IMR-90 (cell line): ENCODE measurements at places on chromosomes 16 and 17. TPM values are rescaled to one million over a fixed set of nuclear protein-coding genes. Genes with fewer than 3 reads are reported as not detected.
A peak's percentile ranks its signal among the peaks of the same experiment; 100 is the strongest.

DNA sequence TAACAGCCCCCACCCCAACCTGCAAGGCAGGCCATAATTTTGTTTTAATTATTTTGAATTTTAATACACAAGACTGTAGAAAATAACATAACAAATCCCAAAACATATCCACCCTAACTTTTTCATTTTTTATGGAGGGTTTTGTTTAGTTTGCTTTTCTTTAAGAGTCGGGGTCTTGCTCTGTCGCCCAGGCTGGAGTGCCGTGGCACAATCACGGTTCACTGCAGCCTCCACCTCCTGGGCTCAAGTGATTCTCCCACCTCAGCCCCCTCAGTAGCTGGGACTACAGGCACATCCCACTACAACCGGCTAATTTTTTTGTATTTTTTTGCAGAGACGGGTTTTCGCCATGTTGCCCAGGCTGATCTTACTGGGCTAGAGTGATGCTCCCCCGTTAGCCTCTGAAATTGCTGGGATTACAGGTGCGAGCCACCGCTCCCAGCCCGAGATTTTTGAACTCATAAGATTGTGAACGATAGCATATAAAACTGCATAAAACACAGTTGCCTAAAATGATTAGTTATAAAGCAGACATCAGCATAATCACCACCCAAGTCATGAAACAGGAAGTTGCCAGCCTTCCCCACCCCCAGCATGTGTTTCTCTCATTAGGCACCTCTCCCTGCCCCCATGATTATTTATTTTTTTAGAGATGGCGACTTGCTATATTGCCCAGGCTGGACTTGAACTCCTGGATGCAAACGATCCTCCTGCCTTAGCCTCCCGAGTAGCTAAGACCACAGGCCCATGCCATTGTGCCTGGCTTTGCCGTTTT, 13.6 kb upstream of the DOC2B start:
- no peak for DNase-seq
- H3K4me3 ChIP-seq, result no peak overlapping the region
- H3K36me3 ChIP-seq, result no peaks in the 10 kb centered on the region
- H3K27me3 ChIP-seq, result peaks cover 24% of the 10 kb centered on the region

GRCh38 chr17:81142301-81143199, 22.8 kb upstream of the PVALEF start:
- peak; percentile 56 for DNase-seq
- peaks cover 5% of the 10 kb centered on the region for H3K27me3 ChIP-seq

- H3K27ac ChIP-seq, result no peak overlapping the region
- H3K4me1 ChIP-seq, result peaks cover 4% of the 10 kb centered on the region
- DNase-seq, result no peak
- H3K4me3 ChIP-seq, result no peak overlapping the region
- peaks cover 37% of the 10 kb centered on the region for H3K27me3 ChIP-seq
- no peaks in the 10 kb centered on the region for H3K36me3 ChIP-seq
Observed at GRCh38 chr17:19755392-19755791, 7.3 kb upstream of the ALDH3A1 start.

DNA sequence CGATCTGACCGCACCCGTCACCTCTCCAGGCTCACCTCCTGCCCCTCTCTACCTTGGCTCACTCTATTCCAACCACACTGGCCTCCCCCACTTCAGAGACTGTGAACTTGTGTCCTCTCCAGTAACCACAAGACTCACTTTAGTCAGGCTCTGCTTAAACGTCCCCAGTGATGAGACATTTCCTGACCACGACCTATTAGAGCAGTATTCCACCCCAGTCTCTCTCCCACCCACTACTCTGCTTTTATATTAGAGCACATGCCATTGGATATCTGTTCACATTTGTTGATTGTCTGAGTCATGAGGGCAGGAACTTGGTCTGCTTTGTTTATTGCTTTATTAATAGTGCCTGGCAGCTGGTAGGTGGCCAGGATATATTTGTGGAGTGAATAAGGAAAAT, 20.1 kb downstream of the COX11 start:
- no peak overlapping the region for H3K4me3 ChIP-seq
- peak; percentile 98 for DNase-seq
- H3K27me3 ChIP-seq, result peaks cover 4% of the 10 kb centered on the region; the same call in 1 of the 2 replicates
- H3K27ac ChIP-seq, result no peak overlapping the region
- H3K4me1 ChIP-seq, result peaks cover 8% of the 10 kb centered on the region

DNA sequence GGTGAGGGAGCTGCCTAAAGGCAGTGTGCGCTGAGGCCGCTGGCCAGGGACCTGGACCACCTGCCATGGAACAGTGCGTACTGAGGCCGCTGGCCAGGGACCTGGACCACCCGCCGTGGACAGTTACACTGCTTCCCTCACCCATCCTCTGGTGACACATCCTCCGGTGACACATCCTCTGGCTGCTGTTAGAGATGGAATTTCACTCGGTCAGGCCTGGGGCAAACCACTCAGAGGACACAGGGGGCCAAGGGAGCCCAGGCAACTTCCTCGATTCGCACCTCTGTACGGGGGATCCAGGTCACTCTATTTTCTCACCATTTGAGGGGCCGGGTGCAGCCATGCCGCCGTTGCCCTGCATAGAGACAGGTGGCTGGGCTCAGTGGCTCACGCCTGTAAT, 32.4 kb upstream of the RPTOR start:
- peaks cover 7% of the 10 kb centered on the region for H3K4me1 ChIP-seq
- DNase-seq, result peak; percentile 79
- no peaks in the 10 kb centered on the region for H3K36me3 ChIP-seq
- H3K27me3 ChIP-seq, result peaks cover 7% of the 10 kb centered on the region; the same call in 1 of the 2 replicates
- no peak overlapping the region for H3K27ac ChIP-seq
- no peak overlapping the region for H3K4me3 ChIP-seq

GRCh38 chr16:19935694-19936093, 51.0 kb upstream of the GPRC5B start:
- H3K4me1 ChIP-seq, result no peaks in the 10 kb centered on the region
- H3K4me3 ChIP-seq, result no peak overlapping the region
- no peaks in the 10 kb centered on the region for H3K36me3 ChIP-seq
- no peak for DNase-seq

DNA sequence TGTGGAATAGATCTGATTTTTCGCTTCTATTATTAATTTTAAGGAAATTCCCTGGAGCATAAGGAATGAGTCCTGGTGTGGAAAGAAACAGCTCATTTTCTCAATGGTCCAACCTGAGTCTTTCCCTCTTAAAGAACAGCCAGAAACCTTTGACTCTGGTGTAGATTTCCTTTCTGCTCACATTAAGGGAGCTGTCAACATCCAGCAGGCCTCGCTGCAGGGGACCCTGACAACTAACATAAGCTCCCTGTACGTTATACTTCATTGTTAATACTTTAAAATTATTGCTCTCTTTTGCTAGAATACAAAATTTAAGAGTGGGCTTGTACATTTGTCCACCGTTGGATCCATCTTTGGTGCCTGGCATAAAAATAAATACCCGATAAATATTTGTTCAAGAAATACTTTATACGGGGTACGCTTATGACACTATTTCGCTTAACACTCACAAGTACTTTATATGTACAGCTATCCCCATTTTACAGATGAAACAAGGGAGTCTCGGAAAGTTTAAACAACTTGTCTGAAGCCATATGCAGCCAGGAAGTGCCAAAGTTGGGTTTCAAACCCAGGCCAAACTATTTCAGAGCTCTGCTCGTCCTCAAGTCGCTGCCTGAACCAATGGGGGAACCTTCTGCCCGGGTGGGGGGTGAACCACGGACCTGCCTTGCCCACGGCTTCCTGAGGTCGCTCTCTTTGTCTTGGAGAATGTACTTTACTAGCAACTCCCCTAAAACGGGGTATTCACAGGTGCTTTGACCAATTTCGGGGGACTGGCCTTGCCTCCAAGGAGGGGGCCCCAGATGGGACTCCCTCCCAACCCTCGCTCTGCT, 611 bp downstream of the SMARCE1 start:
- peak overlapping the region; percentile 93 for H3K4me3 ChIP-seq
- peaks cover 4% of the 10 kb centered on the region; the same call in 1 of the 2 replicates for H3K36me3 ChIP-seq
- peak overlapping the region; percentile 94 for H3K27ac ChIP-seq
- H3K27me3 ChIP-seq, result no peaks in the 10 kb centered on the region
- peaks cover 5% of the 10 kb centered on the region for H3K4me1 ChIP-seq

- no peak overlapping the region for H3K27ac ChIP-seq
- no peaks in the 10 kb centered on the region for H3K4me1 ChIP-seq
- H3K27me3 ChIP-seq, result peaks cover 43% of the 10 kb centered on the region
- no peaks in the 10 kb centered on the region for H3K36me3 ChIP-seq
Observed at GRCh38 chr17:4506175-4506813, 7.6 kb downstream of the SPNS2 start.

DNA sequence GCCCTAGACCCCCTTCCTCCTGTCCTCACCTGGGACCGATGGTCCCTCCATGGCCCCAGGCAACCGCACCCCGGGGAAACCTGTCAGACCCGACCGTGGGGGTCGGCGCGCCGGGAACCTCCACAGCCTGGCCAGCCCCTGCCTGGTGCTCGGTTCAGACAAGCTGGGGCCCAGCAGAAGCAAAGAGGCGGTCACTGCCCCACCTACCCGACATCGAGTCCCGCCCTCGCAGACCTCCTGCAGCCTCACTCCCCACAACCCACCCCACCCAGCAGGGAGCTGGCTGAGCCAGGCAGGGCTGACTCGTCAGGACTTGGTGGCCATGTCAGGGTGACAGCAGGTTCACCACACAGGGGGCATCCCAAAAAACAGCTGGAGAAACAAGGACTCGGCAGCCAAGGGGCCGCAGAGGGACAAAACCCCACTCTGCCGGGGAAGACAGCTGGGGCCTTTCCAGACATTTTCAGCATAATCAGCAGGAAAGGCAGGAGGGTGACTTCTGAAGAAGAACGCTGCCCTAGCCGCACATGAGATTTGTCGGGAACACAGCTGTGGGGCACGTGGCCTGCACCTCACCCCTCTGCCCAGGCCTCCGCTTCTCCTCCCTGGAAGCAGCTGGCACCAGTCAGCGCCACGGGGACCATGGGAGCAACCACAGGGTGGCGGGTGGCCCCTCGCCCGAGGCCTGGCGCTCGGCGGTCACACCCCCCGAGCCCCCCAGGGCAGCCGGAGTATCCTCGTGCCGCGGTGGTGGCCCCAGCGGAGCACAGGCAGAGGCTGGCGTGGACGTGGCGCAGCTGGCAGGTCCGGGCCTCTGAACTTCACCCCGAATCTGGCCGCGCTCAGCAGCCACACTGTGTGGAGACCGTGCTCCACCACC, 22.9 kb downstream of the GNPTG start:
- peaks cover 11% of the 10 kb centered on the region for H3K4me1 ChIP-seq
- no peak overlapping the region for H3K27ac ChIP-seq
- peaks cover 26% of the 10 kb centered on the region for H3K36me3 ChIP-seq
- no peaks in the 10 kb centered on the region for H3K27me3 ChIP-seq
- DNase-seq, result no peak

DNA sequence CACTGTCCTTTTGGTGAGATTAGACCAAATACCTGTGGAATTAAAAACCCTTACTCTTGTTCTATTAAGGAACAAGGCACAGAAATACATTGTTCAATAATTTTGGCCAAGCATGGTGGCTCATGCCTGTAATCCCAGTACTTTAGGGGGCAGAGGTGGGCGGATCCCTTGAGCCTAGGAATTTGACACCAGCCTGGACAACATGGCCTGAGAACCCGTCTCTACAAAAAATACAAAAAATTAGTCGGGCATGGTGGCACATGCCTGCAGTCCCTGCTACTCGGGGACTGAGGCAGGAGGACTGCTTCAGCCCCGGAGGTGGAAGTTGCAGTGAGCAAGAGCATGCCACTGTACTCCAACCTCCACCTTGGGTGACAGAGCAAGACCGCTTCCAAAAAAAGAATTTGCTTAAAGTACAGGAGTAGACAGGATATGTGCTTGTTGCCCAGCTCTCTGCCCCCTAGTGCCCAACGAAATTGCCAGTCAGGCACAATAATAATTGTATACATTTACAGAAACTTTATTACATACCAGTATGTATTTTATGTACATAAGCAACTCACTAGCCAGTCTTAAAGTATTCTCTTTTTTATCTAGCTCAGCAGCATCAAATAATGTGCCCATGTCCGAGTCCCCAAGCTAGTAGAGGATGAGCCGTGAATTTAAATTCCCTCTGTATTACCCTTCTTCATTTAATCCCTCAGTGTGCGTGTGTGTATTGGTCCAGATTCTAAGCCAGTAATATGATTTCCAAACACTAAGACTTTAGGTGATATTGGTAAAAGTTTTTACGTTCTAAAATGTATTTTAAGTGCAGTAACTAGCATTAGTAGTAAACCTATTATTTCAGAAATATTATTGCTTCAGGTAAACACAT, 1.4 kb downstream of the THUMPD1 start:
- H3K36me3 ChIP-seq, result peaks cover 16% of the 10 kb centered on the region
- H3K27me3 ChIP-seq, result no peaks in the 10 kb centered on the region
- DNase-seq, result no peak
- no peak overlapping the region for H3K27ac ChIP-seq
- peaks cover 2% of the 10 kb centered on the region for H3K4me1 ChIP-seq

GRCh38 chr17:69287168-69287567, 39.8 kb downstream of the ABCA5 start:
- H3K4me3 ChIP-seq, result no peak overlapping the region
- no peaks in the 10 kb centered on the region for H3K27me3 ChIP-seq
- H3K27ac ChIP-seq, result no peak overlapping the region
- no peaks in the 10 kb centered on the region for H3K36me3 ChIP-seq
- DNase-seq, result peak; percentile 25
- H3K4me1 ChIP-seq, result 0 out of 2 replicates have a peak, but pooled peaks cover 1% of the 10 kb centered on the region

- H3K27ac ChIP-seq, result no peak overlapping the region
- H3K4me3 ChIP-seq, result no peak overlapping the region
- no peaks in the 10 kb centered on the region for H3K27me3 ChIP-seq
- peaks cover 7% of the 10 kb centered on the region for H3K4me1 ChIP-seq
- H3K36me3 ChIP-seq, result no peaks in the 10 kb centered on the region
Observed at GRCh38 chr17:58968426-58969061, 138.1 kb downstream of the TRIM37 start.

GRCh38 chr16:86359571-86359970, 150.8 kb upstream of the FOXF1 start:
- no peak overlapping the region for H3K27ac ChIP-seq
- peaks cover 19% of the 10 kb centered on the region for H3K4me1 ChIP-seq
- H3K4me3 ChIP-seq, result no peak overlapping the region
- no peak for DNase-seq

Gene HOXB6
- total RNA-seq, result 11.1 and 11.9 TPM in 2 replicates

Gene CDK3
- 0.56 and 0.72 TPM in 2 replicates for total RNA-seq

Gene CCDC144A
- total RNA-seq, result 1.4 and 3.6 TPM in 2 replicates

Gene SREBF1
- total RNA-seq, result 3.3 and 3.4 TPM in 2 replicates

Gene GRAPL
- not detected in 2 replicates for total RNA-seq

Gene TEFM
- total RNA-seq, result 13.8 and 17.8 TPM in 2 replicates

Gene EFCAB5
- total RNA-seq, result under 0.01 TPM in 1 of 2 replicates, not detected in the other
